LHCN-M2 (cell line): ENCODE measurements at places on chromosomes 1 and 21. TPM values are rescaled to one million over a fixed set of nuclear protein-coding genes. Genes with fewer than 3 reads are reported as not detected.

The SPATA21 gene
- total RNA-seq: not detected in 2 replicates

The IGFN1 gene
- 0.26 and 0.34 TPM in 2 replicates for total RNA-seq

- no peak for DNase-seq
Observed at GRCh38 chr21:32282992-32283391, 4.1 kb upstream of the MIS18A start.

DNA sequence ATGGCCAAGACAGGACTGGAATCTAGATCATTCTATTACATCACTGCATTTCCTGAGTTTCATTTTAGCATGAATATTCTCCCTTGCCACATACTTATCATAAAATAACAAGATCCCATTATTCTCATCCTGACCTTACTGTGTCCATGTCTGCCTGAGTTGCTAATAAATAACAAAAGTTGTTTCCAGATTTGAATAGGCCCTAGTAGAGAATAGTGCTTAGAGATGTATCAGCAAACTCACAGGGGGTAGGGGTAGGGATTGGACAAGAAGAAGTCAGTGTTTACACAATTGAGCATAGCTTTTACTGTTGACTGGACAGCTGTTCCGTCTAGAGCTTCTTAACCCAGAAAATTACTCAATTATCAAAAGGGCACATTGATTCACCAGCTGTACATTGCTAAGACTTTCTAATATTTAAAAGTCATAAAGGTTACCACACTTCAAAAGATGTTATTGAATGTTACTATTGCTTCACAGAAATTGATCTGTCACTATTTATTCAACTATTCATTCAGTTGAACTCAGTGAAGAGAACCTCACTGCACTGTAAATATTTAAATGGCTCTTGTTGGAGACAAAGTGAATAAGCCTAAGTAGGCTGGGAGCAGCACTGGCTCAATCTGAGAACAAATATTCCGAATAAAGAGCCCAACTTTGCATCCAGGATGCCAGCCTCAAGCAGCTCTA, 121.9 kb downstream of the NRIP1 start:
- peak; percentile 60 for DNase-seq

The VCAM1 gene
- 0.51 and 0.63 TPM in 2 replicates for total RNA-seq

GRCh38 chr1:232722626-232723025, 82.6 kb upstream of the MAP10 start:
- no peak for DNase-seq

The FCGR3B gene
- total RNA-seq: not detected in 2 replicates

The KIF21B gene
- total RNA-seq: under 0.01 and 0.06 TPM in 2 replicates

GRCh38 chr1:14724246-14724645, 125.8 kb downstream of the KAZN start:
- no peak for DNase-seq

The PPFIA4 gene
- 24.1 and 33.2 TPM in 2 replicates for total RNA-seq

GRCh38 chr21:25396135-25396711, 211.1 kb downstream of the MRPL39 start:
- DNase-seq: no peak

- peak; percentile 97 for DNase-seq
Observed at GRCh38 chr1:29202584-29203340, 21.1 kb upstream of the SRSF4 start.

DNA sequence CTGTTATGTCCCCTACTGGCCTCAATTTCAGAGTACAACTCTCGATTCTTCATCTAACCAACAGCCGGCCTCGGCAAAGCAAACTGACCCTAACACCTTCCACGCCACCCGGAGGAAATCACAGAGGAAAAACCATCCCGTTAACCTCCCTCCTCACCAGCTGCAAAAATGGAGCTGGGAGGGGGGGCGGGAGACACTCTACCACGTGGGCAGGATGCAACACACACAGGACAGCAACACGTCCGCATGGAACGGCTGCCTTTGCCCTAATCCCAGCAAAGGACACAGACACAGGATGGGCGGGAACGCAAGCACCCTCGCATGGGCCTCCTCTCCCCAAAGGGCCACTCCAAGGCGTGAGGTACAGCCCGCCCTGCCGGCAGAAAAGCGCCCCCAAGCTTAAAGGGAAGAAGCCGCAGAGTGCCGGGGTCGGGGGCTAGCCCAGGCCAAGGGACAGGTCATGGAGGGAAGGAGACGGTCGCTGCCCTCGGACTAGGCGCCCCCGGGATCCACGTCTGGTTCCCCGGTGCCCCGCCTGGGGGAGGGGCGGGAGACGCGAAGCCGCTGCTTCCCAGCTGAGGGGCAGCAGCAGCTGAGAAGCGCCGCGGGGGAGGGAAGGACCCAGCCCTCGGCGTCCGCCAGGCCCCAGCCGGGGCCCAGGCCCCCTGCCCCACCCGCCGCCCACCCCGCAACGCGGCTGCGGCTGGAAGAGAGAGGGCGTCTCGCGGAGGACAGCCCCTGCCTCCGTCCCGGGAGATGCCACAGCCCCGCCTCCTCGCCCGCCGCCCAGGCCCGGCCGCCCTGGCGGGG, 590 bp downstream of the FOXJ3 start:
- DNase-seq: peak; percentile 81

GRCh38 chr21:27233514-27234115, 266.7 kb upstream of the ADAMTS5 start:
- no peak for DNase-seq

The SMCP gene
- total RNA-seq: not detected in 2 replicates

DNA sequence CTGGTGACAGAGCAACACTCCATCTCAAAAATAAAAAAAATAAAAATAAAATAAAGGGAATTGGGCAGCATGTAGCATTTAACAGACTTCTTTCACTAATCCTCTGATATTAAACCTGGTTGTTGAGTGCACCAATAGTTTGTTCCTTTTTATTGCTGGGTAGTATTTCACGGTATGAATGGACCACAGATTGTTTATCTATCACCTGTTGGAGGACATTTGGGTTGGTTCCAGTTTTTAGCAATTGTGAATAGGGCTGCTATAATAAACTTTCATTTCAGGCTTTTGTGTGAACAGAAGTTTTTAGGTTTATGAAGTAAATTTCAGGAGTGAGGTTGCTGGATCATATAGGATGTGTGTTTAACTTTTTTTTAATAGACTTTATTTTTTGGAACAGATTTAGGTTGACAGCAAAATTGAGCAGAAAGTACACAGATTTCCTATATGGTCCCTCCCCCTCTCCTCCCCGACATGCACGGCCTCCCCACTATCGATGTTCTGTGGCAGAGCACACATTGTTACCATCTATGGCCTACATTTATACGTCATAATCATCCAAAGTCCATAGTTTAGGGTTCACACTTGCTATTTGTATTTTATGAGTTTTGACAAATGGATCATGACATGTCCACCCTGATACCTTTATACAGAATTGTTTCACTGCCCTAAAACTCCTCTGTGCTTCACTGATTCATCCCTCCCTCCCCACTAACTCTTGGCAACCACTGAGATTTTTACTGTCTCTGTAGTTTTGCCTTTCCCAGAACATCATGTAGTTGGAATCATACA, 66.1 kb upstream of the TMPRSS2 start:
- DNase-seq: no peak

The KRTAP19-1 gene
- total RNA-seq: not detected in 2 replicates

GRCh38 chr1:175576865-175577264, 166.5 kb downstream of the TNR start:
- DNase-seq: no peak

- no peak for DNase-seq
Observed at GRCh38 chr1:154735061-154735803, 127.2 kb upstream of the ADAR start.

The TNFRSF4 gene
- 0.17 and 0.32 TPM in 2 replicates for total RNA-seq

DNA sequence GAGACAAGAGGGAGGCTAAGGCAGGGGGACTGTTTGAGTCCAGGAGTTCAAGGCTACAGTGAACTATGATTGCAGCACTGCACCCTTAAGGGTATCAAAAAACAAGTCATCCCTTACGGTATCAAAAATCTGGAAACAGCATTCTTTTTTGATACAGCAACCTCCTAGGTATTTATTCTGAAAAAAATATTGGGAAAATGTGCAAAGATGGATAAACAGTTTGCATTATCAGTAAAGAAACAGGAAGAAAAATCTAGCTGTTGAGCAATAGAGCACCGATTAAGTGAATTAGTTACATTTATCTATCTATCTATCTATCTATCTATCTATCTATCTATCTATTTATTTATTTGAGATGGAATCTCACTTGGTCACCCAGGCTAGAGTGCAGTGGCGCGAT, 56.7 kb upstream of the SCAF4 start:
- no peak for DNase-seq

GRCh38 chr1:26302733-26303405, 3.6 kb downstream of the UBXN11 start:
- peak; percentile 77 for DNase-seq
